ENCODE measurements at places on chromosomes 6 and 20.

- DNase-seq, result no peak
Observed at GRCh38 chr6:30075790-30076732, 492 bp upstream of the RNF39 start.

DNA sequence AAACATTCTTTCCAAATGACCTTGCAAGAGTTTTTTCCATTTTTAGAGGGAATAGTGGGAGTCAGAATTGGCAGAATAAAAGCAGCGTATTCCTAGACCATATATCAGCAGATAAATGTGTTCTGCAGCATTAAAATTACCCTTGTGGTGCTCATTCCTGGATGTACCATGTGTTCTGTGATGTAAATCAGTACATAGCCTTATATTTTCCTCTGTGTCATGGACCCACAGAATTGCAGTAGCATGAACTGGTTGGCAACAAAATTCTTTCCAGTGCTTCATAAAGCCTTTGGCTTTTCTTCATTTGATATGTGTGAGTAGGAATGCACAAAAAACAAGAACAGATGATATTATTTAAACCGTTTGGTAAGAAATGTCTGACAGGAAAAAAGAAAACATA lies 32.5 kb downstream of the ANKEF1 start:
- DNase-seq, result peak; percentile 52

GRCh38 chr6:17907406-17908229 lies 79.8 kb downstream of the KIF13A start:
- DNase-seq, result peak; percentile 63

DNA sequence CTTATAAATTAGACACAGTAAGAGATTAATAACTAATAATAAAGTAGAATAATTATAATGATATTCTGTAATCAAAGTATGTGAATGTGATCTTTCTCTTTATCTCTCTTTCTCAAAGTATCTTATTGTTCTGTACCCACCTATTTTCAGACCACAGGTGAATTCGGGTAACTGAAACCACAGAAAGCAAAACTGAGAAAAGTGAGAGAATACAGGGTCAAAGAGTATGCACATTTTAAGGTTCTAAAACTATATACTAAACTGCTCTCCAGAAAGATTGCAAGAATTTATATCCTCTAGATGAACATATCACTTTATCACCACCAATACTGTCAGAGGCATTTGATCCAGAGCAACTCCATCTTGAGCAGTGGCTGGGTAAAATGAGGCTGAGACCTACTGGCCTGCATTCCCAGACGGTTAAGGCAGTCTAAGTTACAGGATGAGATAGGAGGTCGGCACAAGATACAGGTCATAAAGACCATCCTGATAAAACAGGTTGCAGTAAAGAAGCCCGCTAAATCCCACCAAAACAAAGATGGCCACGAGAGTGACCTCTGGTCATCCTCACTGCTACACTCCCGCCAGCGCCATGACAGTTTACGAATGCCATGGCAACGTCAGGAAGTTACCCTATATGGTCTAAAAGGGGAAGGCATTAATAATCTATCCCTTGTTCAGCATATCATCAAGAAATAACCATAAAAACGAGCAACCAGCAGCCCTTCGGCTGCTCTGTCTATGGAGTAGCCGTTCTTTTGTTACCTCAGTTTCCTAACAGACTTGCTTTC lies 211.3 kb downstream of the PTPRT start:
- no peak for DNase-seq

DNA sequence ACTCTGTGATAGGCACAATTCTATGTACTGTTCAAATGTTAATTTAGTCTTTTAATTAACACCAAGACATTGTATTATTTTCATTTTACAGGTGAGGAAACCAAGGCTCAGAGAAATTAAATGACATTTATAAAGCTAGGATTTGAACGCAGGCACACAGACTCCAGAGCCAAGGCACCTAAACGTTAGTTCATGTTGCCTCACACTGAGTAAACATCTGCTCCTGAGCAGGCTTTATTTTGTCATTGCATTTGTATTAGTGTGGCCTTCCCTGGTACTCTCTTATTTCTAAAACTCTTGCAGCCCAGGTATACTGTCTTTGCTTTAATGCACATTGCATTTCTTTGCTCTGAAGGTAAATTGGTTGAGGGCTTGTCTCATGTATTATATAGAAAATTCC lies 263.1 kb upstream of the FLRT3 start:
- no peak for DNase-seq

DNA sequence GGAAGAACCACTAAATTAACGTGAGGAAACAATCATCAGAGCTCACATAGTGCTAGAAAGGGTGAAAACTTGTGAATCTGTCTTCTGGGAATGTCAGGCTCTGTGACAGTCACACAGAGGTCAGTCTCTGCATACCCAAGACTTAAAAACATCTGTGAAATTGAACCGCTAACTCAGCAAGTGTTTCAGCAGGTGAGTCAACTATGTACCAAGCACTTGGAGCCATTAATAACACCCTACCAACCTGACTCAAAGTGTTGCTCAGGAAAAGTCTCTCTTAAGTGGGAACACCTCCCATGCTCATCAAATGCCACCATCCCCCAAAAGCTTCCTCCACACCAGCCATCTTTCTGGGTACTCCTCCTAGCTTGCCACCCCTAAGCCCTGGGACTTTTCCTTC lies 92.3 kb upstream of the CARMIL1 start:
- DNase-seq, result no peak

DNA sequence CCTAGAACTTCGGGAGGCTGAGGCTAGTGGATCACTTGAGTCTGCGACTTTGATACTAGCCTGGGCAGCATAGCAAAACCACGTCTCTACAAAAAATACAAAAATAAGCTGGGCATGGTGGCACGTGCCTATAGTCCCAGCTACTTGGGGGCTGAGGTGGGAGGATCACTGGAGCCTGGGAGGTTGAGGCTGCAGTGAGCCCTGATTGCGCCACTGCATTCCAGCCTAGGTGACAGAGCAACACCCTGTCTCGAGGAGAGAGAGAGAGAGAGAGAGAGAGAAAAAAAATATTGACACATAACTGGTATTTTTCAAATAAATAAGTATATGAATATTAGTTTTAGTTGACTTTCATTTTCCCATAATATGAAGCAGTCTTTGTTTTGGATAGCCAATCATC lies 222.2 kb downstream of the BTBD9 start:
- DNase-seq, result no peak

GRCh38 chr6:122580737-122581136 lies 29.5 kb upstream of the PKIB start:
- DNase-seq, result no peak

DNA sequence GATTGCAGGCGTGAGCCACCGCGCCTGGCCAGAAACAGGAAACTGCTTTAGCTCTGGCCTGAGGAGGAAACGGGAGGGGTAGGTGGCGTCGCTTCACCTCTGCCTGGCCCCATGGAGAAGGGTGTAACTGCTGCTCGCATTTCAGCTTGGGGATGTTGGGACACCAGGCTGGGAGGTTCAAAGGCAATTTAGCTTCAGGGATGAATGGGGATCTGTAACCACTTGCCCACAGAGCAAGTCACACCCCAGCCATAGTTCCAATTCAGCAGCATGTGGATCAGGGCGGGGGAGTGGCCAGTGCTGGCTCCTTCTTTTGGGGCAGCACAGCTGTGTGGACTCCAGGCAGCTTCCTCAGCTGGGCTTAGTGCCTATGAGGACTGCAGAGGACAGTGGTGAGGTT lies 34.8 kb upstream of the NUP153 start:
- no peak for DNase-seq

GRCh38 chr6:84016029-84016428 lies 17.5 kb upstream of the MRAP2 start:
- DNase-seq, result no peak

GRCh38 chr6:45838451-45838850 lies 177.2 kb downstream of the CLIC5 start:
- no peak for DNase-seq

DNA sequence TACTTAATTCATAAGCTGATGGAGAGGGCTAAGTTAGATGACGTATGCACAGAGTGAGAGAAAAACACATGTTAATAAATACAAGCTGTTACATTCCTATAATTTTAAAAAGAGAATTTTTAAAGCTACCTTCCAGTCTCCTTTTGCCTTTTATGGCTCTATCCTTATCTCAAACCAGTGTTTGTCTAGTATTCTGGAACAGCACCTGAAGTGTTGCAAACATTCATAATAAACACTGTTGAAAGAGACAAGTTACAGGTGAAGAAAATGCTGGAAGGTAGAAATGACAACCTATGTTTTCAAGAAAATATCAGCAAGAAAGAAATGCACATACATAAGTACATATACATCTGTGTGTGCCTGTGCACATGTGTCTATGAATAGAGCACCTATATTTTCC lies 409.1 kb downstream of the PKHD1 start:
- DNase-seq, result no peak

DNA sequence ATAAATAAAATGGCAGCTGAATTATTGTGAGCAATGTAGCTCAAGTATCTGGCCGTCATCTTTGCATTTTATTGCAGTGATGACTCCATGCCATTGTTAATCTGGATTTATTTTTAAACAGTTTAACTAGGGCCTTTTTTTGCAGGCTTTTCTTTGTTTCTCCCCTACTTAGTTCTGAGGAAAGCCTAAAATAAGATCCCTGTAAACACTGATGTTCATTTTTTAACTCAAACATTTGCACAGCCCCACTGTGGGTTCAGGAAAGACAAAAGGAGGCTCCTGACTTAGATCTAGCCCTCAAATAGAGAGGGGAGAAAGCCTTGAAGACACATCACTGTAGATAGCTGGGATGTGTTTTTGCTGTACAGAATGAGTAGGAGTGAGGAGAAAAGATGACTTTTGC lies 69.2 kb downstream of the PLEKHG1 start:
- DNase-seq, result no peak

- peak; percentile 100 for DNase-seq
Observed at GRCh38 chr20:35741892-35742740, at the start of gene RBM39. Gene RBM39 (minus strand): TSS chr20:35742260. CDS start chr20:35740874, 1,386 bp downstream.

DNA sequence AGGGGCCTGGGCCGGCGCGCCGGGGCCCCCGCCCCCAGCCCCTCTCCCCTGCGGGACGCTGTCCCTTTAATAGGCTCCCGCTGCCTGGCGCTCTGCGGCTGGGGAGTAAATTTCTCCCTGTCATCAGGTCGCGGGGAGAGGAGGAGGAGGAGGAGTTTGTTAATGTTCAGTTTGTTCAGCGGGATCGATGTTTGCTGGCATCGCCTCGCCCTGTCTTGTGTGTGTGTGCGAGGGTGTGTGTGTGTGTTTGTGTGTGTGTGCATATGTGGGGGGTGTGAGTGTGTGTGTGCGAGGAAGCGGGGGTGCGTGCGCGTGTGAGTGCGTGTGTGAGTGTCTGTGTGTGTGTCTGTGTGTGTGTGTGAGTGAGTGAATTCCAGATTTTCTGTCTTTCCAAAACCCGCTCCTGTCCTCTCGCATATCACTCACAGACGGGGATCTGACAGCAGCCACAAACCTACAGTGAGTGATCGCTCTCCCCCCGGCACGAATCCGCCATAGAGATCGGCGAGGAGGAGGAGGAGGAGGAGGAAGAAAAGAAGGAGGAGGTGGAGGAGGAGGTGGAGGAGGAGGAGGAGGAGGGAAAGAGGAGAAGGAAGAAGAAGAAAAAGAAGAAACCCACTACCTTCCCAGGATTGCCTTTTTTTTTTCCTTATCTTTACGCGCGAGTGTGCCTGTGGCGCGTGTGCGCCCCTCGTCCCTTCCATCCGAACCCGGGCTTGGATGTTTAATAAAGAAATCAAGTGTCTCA lies at the start of gene TSHZ2:
TSHZ2 (plus strand) TSS at position 169 of the 748 bp plus-strand sequence. CDS start 936 bp downstream, outside the sequence.
- peak; percentile 75 for DNase-seq

- DNase-seq, result no peak
Observed at GRCh38 chr6:24933266-24933665, 2.5 kb downstream of the RIPOR2 start.

GRCh38 chr6:130178692-130179091 lies 44.1 kb downstream of the SAMD3 start:
- no peak for DNase-seq

DNA sequence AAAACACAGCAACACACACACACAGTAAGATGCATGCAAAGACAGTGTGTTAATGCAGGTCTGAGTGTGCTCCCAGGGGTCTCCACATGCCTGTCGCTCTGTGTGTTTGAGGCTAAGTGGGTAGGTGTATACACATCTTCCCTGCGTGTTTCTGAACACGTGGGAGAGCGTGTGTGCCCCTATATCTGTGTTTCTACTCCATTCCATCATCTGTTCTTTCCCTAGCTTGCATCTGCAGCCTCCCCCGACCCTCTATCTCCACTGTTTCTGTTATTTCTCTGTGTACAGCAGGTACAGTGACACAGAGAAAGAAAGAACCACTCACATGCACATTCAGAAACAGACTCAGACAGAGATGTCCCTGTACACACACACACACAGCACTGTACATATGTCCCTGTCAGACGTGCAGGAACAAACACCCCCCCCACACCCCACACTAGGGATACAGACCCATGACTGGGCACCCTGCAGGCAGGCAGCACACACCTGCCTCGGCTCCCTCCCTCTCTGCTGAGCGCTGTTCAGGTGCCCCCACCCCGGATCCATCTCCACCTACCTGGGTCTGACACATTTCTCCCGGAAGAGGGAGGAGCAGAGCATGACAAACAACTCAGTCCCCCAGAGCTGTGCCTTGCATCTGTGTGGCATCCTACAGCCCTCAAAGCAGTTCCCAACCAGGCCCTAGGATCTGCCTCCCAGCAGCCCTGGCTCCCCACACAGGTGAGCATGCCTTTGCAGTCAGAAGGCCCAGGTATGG lies 27.6 kb downstream of the KCNK15 start:
- DNase-seq, result no peak

All from muscle of back (tissue), 13 donors.